Hindlimb muscle (tissue), 1 donor: ENCODE measurements at places on chromosomes 4 and X.

DNA sequence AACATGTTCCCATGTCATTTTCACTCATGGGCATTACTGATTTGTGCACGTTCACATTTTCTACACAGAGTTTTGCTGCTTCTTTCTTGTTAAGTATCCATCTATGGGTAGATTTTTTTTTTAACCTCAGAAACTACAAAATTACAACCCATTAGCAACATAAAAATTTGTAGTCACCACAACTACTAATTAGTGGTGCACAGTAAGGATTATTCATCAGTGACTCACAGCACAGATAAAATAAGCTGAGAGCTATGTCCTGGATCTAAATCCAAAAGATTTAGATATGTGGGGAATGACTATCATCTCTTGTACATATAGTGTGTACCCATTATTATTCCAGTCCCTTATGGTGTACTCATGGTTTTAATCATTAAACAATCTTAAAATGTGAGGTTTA lies 19.7 kb upstream of the AMELX start:
- DNase-seq = no peak

DNA sequence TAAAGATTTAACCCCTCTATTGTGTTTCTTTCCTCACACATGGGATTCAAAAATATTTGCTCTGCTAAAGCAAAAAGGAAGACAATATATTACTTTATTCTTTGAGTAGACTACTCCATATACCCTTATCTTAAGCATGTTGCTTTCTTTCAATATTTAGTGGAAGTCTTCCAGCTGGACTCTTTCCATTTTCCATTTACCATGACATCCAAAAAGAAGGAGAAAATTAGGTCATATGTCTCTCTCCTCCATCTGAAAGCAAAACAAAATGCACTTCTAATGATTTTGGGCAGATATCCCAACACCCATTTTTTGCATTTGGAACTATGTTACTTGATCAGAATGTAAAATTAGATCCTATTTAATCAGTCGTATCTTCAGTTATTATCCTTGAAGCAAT lies 1336.5 kb downstream of the PCDH19 start:
- peak; percentile 6 for DNase-seq

GRCh38 chr4:52788806-52789205 lies 37.6 kb upstream of the ERVMER34-1 start:
- DNase-seq = no peak

DNA sequence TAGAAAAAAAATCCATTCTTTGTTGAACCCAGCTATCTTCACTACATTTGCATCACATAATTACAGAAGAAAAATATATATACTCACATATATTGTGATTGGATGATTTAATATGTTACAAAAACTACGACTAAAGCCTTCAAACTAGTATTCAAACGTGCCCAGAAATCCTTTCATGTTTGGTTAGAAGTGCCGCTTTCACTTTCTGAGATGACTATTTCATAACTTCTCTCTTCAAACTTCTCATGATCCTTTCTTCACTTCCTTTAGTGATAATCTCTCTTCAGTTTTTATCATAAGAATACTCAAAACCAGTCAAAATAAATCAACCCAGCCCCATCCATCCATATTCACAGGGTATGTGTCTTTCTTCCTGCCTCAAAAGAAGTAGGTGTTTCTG lies 50.8 kb upstream of the NAF1 start:
- no peak for DNase-seq

DNA sequence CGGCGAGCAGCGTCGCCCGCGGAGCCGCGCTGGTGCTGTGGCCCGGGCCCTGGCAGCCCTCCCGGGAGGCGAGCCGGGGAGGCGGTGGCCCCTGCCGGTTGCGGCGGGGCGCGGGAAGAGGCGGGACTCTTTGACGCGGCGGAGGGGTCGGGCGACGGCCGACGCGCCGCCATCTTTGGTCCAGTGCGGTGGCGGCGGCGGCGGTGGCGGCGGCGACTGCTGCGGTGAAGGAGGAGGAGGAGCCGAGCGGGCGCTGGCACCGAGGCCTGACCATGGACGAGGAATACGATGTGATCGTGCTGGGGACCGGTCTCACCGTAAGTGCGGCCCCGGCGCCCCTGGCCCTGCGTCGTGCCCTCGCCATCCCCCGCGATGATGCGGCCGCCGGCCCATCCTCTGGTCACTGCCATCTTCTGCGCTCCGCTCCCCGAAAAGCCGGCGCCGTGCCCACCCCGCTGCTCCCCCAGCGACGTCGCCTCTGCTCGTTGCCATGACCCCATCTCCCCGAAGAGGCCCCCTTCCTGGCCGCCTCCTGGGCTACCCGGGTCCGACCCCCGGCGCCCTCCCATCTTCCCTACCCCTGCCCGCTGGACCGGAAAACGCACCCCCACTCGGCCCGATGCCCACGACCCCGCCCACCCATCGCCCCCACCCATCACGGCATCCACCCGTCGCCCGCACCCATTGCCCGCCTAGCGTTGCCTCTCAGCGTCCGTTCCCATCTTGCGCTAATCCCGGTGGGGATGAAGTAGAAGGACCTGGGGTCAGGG lies at the start of gene GDI1:
GDI1 (plus strand) TSS at position 172 of the 770 bp plus-strand sequence; CDS start at position 273, 101 bp downstream.
- peak; percentile 44 for DNase-seq

- no peak for DNase-seq
These were observed 54.4 kb upstream of the LCORL start for GRCh38 chr4:18075823-18076433.

GRCh38 chr4:164614999-164615398 lies 138.9 kb upstream of the SMIM31 start:
- no peak for DNase-seq

DNA sequence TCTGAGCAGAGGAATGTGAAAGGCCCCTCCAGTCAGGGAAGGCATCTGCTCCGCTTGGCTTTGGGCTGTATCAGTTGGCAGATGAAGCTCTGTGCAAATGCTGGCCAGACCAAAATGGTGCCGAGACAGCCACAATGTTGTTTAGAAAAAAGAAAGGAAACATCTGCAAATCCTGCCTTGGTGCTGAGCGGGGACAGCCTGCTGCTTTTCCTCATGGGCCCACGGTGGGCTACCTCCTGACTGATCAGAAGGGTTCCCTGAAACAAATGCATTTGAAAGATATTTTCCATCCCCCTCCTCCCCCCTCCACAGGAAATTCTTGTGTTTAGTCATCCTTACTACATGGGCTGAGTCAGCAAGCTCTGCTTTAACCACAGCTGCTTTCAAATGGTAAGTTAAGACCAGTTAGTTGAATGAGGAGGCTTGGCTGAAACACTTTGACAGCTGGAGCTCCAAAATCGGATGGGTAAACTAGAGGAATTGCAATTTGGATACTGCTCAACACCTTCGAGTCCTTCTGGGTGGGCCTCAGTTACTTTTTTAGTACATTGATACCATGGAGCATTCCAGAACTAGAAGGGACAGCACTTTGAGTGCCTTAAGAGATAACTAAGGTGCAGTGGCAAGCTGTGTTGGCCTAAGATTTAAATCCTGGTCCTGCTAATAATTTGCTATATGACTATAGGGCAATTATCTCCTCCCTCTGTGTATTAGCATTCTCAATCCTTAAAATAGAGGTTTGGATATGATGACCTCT lies 36.0 kb downstream of the PLAC1 start:
- DNase-seq = peak; percentile 37

- no peak for DNase-seq
These were observed 84.4 kb downstream of the LRP2BP start for GRCh38 chr4:185311113-185311888.

- DNase-seq = no peak
These were observed 212.2 kb upstream of the MAB21L2 start for GRCh38 chr4:150369434-150370380.

- DNase-seq = no peak
These were observed 210.7 kb downstream of the PPP3CA start for GRCh38 chr4:101136373-101137370.

DNA sequence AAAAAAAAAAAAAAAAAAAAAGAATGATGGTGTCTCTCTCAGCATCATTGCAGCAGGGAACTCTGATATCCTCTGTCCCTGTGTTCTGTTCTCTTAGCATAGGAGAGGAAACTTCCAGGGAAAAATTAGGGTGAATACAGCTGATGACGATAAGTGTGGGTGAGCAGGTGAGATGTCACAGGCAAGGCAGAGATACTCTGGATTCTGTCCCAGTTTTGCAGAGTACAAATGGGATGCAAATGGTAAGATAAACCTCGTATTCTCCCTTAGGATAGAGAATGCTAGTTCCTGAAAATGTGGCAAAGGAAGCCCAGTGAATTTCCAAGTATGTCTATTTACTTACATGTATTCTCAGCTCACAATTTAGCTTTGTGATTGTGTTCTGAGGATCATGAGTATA lies 671.6 kb upstream of the BOD1L1 start:
- no peak for DNase-seq

DNA sequence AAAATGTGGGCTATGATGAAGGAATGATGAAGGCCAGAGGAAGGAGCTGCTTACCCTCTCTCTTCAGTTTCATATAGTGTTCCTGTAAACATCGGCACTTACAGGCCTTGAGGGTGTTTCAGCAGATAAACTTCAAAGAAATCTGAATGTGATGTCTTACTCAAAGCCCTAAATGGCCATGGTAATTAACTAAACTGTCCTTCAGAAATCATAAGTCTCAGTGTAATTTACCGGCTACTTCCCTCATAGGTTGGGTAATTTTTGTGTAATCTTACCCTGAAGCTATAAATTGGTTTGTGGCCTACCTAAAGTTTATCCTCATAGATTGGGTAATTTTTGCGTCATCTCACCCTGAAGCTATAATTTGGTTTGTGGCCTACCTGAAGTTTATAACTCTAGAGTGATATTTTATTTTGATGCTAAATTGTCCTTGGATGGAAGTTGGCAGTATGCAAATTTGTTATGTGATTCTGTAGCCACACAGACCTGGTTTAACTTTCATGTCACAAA lies 2700.3 kb downstream of the ARAP2 start:
- DNase-seq = no peak

DNA sequence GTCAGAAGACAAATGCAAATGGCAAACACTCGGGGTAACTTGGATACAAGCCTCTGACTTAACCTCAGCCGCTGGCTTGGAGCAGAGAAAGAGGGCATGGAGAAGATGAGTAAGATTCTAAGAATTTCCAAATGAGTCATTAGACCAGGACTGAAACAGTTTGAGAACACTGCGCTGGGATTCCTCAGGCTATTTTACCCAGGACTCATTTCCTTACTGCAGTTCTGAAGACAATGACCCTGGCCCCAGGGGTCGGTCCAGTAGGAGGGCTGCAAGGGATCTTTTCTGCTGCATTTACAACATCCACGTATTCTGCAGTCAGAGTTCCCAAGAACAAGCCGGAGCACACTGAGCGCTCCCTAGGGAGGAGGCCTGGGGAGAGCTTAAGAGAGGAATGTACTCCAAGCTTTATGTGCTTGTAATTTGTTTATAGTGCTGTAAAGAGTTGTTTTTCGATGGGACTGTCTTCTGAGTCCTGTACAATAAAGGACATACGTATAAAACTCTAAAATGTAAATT lies 27.3 kb upstream of the SORBS2 start:
- peak; percentile 54 for DNase-seq

DNA sequence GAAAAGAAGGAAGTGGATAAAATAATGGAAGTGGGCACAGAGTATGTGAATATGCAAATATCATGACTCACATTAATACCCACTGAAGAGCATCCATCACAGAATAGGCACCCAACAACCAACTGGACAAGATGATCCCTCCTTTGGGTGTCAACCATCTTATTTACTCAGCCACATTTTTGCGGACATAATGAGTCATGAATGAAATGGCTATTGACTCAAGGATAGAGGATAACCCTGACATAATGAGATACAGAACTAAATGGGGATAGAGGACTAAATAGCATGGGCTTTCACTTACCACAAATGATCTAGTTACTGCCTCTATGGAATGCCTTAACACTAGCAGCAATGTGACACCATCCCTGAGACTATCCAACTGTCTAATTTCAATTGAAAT lies 224.7 kb downstream of the ANTXR2 start:
- no peak for DNase-seq

GRCh38 chr4:17770845-17771244 lies 10.6 kb downstream of the FAM184B start:
- no peak for DNase-seq

DNA sequence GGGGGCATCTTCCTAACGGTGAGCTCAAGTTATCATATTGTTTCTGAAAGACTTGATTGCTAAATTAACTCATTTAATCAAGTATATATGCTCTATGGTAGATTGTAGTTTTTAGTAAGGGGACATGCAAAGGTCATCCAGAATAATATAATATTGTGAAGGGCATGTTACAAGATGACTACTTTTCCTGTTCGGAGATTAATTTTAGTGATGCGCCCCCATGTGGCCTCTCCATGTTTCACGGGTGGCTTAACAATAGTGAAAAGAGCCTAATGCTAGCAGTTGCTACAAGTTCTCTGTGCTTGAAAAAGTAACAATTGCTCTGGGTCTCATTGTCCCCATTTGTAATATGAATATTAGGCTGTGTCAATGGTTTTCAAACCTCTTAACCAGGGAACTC lies 12.2 kb downstream of the SMPX start:
- no peak for DNase-seq
